ENCODE measurements at places on chromosomes 3 and 15.

DNA sequence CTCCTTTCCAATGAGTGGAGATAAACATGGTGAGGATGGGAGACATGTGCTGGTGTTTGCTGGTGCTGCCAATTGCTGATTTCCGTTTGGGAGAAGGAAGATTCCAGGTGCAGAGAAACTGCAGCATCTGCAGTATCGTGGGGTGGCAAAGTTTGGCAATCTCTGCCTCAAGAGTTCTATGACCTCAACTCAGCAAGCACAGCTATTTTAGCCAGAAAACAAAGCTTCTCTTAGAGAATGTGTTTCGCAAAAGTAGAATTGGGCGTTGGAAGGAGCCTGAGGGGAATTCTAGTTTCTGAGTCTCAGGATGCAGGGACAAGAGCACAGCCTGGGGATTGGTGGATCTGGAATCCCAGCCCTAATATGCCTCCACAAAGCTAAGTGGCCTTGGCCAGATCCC, 18.2 kb upstream of the SHC4 start:
- DNase-seq: no peak

- no peak for DNase-seq
These were observed 1.9 kb downstream of the CD200 start for GRCh38 chr3:112334691-112335433.

DNA sequence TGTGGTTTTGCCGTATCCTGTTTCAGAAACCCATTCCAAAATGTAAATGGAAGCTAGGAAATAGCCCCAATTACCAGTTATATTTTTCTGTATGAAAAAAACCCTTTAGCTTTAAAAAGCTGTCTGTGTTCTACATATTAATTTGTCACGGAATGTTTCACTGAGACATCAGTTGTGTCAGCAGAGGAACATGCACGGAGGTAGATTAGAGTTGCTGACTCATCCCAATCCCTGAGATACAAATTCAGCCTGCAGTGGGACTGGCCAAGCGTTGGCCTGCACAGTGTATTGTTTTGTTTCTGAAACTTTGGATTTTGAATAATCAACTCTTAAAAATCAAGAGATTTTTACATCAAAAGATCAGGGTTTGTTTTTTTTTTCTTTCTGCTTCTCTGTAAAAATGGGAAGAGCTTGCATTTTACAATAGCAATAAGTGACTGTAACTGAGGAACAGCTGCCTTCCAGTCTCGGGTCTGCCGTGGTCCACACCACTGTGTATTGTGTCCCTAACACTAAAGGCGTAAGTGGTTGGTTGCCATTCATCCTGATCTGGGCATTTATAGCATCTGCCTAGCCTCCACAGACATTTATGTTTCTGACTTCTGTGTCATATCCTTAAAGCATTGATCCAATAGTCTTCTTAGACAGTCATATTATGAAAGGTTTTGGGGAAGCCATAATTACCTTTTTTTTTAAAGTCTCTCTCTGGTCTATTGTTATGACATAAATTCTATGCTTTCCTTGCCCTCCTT, 218.1 kb downstream of the ADAMTSL3 start:
- no peak for DNase-seq

- no peak for DNase-seq
These were observed 78.9 kb upstream of the SKOR1 start for GRCh38 chr15:67746450-67746849.

DNA sequence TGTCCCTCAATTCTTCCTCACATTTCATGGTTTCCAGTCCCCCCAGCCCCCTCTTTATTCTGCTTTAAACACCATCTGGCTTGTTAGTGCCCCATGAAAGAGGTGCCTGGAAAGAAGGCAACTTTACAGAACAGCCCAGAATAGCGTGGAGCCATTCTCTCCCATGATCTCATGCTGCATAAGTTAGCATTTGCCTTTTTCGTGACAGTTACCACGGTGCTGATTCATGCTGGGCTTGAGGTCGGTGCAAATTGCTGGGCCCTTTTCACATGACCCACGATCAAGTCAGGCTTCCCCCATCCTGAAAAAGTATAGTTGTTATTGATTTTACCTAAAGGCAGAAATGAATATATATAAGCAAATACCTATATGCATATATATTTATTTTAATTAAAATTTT, 29.6 kb downstream of the SQOR start:
- DNase-seq: no peak

DNA sequence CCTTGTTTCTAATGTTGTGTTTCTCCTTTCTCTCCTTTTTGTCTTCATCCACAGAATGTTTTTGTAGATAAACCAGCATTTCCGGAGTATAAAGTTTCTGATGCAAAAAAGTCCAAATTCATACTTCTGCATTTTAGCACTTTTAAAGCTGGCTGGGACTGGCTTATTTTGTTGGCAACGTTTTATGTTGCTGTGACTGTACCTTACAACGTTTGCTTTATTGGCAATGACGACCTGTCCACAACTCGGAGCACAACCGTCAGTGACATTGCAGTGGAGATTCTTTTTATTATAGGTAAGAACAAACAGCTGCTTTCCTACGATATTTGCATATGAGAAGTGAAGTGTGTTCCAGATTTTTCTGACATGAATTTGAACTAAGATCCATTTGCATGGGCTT, 199.4 kb downstream of the KCNH8 start:
- no peak for DNase-seq

DNA sequence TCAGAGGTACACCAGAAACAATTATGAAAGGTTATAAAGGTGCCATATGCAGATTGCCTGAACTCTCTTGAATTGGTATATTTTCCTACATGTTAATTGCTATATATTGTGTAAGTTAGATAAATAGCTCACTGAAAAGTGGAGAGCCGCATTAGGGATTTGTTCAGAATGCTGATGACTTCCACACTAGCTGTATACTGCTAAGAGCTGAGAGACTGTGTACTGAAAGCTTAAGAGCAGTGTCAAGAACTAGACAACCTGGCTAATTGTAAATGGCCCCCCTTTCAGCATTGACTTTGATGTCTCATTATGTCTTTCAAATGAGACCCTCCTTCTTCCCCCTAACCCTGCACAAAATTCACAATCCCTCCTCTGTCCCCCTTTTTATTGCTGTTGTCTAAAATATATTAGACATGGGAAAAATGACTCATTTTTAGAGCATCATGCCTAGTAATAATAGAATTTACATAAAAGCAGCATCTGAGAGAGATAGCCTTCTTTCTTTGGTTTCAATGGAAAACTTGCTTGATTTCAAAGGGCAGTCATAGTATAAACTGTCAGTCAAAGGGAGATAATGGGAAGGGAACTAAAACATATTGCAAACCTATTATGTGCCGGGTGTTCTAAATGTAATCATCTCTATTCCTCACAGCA, 34.7 kb upstream of the GREM1 start:
- no peak for DNase-seq

DNA sequence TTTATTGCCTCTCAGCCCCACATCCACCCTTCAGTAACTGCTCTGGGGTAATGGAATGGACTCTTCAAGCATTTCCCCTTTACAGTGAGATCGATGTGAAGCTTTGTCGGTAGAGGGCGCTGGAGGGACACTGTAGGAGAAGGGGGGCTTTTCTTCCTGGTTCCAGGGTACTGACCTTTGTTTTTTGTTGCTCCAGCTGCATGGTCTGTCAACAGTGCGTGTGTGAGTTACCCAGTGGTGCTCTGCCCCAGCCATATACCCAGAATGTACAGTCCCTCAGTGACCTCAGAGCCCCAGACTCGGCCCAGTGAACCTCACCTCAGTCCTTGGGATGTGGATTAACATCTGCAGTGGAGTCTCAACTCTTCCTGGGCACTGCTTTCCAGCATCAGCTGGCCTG, 180.3 kb upstream of the TSC22D2 start:
- peak; percentile 50 for DNase-seq

DNA sequence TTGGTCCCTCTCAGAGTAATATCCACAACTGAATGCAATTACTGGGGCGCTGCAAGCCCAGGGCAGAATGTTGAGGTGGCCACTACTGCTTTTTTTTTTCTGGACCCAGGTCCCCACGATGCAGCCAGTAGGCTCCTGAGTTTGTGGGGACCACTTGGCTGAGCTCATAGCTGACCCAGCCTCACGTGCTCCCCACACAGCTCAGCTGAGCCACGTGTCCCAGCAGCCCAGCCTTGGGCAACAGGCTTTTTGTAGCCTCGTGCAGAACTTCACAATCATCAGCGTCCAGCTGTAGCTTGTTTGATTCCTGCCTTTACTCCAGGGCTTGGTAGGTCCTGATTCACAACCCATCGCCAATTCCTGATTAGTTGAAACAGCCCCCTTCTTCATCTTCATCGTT, 117.3 kb downstream of the ETFA start:
- no peak for DNase-seq

DNA sequence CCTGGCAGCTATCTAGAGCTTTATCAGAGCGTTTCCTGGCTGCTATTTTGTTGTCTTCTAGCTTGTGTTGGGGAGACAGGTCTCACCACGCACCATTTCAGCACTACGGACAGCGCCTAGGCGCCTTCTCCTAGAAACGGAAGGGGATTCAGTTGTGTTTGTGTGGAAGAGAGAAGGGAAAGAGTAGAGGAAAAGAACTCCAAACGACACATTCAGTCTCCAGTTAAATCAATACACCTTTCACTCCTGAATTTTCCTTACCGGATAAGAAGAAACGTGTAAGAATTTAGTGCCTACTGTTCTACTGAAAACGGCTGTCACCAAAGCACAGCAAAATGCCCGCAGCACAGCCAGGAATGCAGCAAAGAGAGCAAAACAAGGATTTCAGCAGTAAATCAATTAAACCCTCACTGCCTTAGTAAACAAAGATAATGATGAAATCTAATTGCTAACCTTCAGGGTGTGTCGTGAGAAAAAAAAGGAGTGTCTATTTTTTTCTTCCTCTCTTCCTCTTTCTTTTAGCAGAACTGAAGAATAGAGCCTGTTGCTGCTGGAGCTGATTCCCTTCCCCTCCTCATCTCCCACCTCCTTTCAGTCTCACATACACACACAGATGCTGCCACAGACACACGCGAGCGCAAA, 412 bp upstream of the CTXN2 start:
- DNase-seq: peak; percentile 89

DNA sequence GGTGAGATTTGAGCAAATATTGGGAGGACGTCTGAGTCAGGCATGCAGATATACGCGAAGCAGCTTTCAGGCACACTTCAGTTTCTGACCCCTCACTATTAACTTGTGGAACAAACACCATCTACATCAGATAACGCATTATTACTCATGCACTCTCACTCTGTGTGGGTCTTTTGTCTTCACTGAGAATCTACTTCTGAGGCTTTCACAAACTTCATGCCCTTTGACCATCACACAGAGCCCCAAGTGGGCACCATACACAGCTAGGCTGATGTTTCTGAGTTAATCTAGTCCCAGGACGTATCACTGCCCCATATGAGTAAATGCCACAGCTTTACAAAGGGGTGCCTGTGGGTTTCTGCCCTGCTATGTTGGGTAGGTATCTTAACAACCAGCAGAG, 39.6 kb upstream of the IP6K2 start:
- DNase-seq: no peak

DNA sequence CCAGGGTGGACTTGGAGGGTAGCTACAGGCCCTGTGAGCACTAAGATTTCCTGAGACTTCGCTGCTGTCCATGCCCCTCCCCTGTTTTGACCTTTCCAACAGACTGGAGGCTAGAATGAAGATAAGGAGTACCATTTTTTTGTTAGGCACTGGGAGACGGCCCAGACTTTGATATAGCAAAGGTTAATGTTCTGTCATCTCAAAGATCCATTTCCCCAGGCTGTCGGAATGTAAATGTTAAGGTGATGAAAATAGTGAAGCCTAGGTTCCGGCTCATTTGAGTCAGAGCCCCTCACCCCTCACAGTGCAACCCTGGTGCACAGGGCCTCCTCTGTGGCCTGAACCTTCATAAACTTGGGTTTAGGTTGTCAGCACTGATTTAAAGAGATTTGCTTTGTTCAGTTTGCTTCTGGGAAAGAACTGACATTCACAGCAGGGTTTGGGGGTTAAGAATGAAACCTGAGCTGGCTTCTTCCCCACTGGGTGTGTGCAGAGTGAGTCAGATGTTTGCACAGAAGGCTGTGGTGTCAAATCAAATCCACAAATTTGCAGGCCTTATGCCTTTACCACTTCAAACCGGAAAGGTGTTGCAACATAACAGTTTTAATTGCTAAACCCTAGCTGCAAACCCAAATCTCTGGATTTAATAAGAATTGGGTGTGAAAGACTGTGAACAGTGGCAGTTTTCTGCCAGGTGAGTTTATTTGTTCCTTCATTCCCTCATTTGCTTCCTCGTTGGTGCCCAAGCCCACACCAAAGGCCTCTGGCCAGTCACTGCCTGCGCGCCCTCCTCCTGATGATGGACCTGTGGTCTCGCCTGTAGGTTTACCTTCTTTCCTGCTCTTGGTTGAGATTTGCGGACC, 20.6 kb upstream of the KCTD6 start:
- peak; percentile 34 for DNase-seq

DNA sequence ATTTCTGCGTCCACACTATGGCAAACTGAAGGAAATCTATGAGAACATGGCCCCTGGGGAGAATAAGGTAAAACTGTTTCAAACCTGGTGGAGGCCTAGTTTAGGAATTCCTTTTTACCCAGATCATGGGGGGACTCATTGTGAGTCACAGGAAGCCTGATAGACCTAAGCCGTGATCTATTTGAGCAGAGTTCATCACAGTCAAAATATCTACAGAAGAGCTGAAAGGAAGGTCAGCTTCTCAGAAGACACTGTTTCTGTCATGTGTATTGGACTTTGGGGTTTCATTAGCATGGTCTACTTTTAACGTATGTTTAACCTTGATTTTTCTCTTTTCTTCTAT, 1.3 kb downstream of the PSMD2 start:
- no peak for DNase-seq

GRCh38 chr3:151443583-151443982, 17.3 kb downstream of the IGSF10 start:
- DNase-seq: no peak

DNA sequence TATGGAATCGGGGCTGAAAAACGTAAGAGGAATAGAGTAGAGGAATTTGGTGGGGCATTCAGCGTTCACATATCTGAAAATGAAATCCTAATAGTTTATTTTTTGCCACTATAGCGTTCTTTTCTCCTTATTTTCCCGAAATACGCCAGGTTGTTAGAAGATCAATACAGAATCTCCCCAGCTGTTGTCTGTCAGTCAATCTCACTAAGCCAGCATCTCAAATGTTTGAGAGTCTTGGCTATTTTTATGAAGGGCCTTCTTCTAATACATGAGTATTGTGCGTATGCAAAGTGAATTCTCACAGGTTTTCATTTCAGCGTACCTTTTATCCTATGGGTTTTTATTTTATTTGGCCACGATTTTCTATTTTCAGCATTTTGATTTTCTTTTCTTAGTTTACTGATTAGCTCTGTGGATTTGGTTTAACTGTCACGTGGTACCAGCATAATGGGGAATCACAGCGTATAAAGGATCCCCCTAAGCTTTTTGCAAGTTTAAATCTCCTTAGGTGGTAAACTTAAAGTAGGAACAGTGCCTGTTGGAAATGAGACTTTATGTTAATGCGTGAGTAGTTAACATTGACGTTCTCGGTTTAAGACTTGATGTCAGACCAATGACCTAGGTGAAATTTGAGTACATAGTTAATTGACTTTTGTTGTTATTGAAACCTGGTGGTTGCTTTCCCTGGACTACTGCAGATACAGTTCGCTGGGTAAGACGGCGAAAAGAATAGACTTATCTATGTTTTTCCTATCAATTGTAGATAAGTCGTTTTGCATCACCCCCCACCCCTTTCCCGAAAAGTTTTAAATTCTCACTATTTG, 1.3 kb downstream of the FXR1 start:
- no peak for DNase-seq
